Suppressor macrophage treated with lipopolysaccharide for 4 hours (primary cell): ENCODE measurements at places on chromosomes 5 and 9.

- no peak for DNase-seq
These were observed 89.6 kb upstream of the BNC2 start for GRCh38 chr9:16960084-16960483.

GRCh38 chr9:117258184-117258866 lies 156.5 kb downstream of the ASTN2 start:
- no peak for DNase-seq

GRCh38 chr5:1879292-1880263 lies 3.1 kb downstream of the IRX4 start:
- DNase-seq: no peak

GRCh38 chr5:167898361-167899042 lies 392.9 kb upstream of the WWC1 start:
- DNase-seq: no peak

- DNase-seq: no peak
These were observed 135.1 kb upstream of the PPP1R26 start for GRCh38 chr9:135344523-135344901.

GRCh38 chr5:20678386-20678785 lies 690.4 kb upstream of the CDH18 start:
- no peak for DNase-seq

DNA sequence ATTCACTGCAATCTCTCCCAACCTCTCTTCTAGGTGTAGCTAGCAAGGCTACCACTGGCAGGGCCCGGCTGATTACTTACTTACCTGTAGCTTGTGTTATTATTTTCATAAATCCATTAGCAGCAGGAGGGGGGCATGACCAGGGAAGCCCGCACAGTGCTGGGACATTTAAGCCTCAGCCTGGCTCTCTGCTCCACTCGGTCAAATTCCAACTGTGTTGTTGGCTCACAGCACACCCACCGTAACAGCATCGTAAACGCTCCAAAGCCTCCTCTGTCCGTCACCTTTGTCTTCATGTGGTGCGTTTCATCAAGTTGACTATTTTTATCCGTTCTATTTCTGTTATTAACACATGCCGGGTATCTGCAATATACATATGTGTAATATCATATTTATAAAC lies 264.7 kb downstream of the NSG2 start:
- DNase-seq: no peak

DNA sequence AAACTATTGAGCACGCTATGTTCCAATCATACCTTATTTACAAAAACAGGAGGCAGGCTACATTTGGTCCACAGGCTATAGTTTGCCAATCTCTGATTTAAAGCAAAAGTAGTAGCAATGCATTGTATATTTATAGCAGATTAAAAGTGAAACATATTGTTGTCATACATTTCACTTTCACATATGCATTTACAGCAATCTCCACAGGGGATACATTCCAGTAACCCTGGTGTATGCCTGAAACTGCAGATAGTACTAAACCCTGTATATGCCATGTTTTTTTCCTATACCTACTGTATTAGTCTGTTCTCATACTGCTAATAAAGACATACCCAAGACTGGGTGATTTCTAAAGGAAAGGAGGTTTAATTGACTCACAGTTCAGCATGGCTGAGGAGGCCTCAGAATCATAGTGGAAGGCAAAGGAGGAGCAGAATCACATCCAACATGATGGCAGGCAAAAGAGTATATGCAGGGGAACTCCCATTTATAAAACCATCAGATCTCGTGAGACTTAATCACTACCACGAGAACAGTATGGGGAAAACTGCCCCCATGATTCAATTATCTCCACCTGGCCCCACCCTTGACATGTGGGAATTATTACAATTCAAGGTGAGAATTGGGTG lies 5.9 kb upstream of the CSF1R start:
- DNase-seq: peak; percentile 45

DNA sequence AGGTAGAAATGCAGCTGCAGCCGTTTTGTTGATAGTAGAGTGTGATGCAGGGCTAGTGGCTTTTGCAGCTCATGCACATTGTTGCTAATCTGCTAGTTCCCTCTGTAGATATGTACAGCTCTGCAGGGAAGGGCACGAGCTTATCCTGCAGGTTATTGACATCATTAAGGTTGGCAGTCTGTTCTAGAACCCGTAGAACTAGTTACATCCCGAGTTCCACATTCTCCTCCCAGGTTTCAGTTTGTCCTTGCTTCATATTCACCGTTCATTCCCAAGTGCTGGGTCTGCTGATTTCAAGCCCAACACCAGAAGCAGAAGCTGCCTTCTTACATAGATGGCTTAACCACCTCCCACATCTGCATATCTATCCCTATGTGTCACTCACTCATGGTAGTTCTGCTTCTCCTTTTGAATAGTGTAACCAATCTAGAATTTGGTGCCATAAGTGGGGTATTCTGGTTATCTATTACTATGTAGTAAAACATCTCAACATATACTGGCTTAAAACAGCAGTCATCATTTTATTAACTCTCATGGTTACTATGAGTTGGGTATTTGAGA lies 38.1 kb downstream of the CRHBP start:
- peak; percentile 70 for DNase-seq

DNA sequence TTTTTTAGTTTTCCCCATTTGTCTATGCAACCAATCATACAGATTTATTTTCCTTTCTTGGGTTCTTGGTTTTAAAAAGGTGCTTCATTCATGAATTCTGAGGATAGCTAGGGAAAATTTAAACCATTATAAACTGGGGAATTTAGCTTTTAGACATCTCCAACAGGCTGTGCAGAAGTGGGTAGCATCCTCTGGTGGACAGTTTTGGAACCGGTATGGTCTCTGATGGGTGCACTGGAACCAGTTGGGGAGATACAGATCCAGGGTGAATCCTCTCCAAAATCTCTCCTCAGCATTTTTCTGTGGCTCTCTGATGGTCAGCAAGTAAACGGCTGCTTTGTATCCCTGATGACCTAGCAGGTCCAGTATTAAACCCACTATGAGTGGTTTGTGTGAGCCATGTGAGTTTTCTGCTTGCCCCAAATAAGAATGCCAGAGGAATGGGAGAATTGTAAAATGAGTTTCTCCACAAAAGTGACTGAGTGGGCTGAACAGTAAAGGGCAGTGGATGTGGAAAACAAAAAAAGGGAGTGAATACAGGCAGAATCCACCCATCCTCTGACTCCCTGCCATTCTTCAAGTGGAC lies 9.1 kb upstream of the DNAJC25 start:
- DNase-seq: no peak

GRCh38 chr5:69032009-69032408 lies 61.8 kb upstream of the SLC30A5 start:
- DNase-seq: no peak

DNA sequence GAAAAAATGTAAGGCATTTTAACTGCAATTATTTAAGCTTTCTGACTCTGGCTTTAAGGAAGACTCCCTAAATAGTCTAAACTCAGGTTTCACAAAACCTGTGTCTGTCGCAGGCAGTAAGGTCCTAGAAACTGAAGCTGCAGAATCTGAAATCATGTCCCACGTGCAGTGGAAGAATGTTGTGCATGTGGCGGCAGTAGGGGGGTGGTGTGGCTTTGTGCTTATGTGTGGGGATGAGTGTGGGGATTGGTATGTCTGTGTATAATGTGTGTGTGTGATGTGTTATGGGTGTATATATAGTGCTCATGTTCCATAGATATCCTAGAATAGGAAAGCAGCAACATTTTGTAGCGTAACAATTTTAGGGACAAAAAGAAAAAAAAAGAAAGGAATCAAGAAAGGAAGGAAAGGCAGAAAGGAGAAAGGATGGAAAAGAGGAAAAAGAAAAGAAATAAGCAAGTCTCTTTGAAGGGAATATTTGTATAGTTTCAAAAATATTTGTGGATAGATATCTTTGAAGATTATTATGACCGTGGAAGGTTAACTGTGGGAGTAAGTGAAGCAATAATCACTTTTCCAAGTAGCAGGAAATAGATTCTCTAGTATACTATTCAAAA lies 6.6 kb downstream of the ANKDD1B start:
- no peak for DNase-seq

GRCh38 chr9:15249981-15250380 lies 57.0 kb downstream of the TTC39B start:
- no peak for DNase-seq

- no peak for DNase-seq
These were observed 55.0 kb downstream of the ZNF618 start for GRCh38 chr9:113931140-113931539.

DNA sequence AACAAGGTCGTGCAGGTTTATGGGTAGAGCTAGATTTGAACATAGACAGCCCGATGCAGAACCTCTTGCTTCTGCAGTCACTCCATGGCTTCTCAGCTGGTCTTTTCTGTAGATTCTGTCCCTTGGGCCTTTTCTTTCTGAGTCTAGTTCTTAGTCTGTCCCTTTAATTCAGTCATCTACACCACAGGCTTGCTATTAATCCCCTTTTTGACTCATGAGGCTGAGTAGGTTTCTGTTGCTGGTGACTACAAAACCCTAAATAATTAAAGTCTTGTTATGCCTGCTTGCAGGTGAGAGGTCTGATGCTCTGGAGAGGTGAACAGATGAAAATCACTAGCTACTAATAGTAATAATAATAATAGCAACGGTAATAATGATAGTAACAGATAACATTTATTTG lies 19.3 kb upstream of the STRBP start:
- DNase-seq: no peak

DNA sequence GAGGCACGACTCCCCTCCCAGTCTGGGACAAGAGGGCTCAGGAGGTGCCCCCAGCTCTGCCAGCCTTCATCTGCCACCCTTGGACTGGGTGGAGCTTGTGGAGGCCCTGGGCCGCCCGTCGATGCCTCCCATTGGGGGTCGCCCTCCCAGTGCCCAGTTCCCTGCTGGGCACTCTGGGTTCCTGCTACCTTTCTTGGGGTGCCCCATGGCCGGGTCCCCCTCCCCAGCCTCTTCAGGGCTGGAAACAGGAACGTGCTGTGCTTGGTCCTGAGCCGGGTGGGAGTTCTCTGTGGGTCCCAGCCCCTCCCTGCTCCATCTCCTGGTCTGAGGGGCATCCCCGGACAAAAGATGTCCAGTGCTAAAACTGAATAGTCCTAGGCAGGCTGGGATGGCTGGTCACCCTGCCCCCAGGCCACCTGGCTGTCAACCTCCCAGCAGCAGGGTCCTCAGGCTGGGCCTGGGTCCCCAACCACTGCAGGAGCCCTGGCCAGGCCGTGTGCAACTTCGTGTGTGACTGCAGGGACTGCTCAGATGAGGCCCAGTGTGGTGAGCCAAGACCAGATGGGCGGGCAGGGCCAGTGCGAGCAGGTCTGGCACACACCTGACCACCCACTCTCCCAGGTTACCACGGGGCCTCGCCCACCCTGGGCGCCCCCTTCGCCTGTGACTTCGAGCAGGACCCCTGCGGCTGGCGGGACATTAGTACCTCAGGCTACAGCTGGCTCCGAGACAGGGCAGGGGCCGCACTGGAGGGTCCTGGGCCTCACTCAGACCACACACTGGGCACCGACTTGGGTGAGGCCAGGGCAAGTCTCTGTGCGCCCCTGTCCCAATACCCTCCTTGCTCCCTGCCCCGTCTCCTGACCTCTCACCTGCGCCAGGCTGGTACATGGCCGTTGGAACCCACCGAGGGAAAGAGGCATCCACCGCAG lies 784 bp downstream of the MAMDC4 start:
- no peak for DNase-seq

GRCh38 chr5:32519508-32519907 lies 65.8 kb upstream of the SUB1 start:
- no peak for DNase-seq

GRCh38 chr5:113202287-113202686 lies 225.7 kb downstream of the DCP2 start:
- no peak for DNase-seq

DNA sequence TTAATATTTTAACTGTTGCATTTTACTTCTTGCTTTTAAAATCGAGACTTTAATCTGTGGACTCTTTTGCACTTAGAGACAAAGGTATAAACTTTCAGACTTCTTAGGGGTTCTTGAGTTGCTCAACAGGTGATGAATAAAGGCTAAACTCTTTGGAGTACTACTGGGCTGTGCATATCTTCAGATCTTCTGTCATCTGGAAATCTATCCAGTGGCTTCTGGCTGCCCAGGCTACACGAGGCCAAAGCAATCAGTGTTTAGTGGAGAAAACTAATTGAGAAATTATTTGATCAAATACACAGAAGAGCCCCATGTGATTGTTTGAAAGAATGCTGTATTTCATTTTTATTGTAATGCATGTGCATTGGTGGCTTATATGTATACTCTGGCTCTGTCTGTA lies 146.1 kb downstream of the PBX3 start:
- DNase-seq: no peak

GRCh38 chr5:74441616-74442015 lies 198.9 kb downstream of the ENC1 start:
- no peak for DNase-seq

DNA sequence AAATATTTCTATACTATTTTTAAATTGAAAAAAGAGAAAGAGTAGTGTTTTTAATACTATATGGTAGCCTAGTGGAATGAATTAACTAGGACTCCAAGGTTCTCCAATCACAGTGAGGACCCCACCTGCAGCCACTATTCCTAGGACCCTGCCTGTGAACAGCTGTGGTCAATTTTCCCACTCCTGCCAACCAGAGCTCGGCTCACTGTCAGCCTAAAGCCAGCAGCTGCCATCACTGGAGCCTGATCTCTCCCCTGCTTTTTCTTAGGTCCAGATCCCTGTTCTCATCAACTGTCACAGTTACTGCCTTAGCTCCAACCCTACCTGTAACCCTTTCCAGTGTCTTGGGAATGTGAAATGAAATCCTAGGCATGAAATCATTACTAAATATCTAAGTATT lies 25.3 kb downstream of the ARSB start:
- DNase-seq: no peak

DNA sequence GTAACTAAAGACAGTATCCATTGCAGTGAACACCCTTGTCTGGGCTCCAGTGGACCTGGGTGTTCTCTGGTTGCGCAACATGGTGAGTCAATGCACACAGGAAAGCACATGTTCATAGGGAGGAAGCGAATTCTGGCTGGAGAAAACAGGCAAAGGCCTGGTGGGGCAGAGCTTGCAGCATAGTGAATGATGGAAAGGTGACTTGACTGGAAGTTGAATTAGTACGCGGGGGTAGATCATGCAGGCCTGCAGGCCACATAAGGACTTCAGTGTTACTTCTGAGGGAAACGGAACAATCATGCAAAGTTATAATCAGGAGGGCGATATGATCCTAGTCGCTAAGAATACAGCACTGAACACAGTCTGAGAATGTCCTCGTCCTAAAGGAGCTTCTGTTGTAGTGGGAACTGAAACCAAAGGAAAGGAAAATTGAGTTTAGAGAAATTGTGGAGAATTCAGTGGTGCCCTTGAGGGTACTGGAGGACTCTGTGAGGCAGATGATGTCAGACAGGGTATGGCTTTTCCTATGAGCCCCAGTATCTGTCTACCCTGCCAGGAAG lies 71.9 kb upstream of the RANBP3L start:
- peak; percentile 91 for DNase-seq

DNA sequence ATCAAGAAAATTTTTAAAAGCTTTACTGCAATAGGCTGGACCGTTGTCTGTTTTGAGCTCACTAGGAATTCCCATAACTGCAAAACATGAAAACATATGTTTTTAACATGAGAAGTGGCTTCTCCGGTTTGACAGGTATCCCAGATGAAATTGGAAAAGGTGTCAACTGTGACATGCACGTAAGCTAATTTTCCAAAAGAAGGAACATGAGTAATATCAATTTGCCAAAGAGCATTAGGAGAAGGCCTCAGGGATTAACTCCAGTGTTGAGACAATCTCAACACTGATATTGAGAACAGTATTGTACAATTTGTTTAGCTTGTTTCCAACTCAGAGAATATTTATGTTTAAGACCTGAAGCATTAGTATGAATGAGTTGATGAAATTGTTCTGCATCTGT lies 215.5 kb upstream of the KCNN2 start:
- DNase-seq: no peak

- peak; percentile 77 for DNase-seq
These were observed 1.5 kb upstream of the TRAF1 start for GRCh38 chr9:120928015-120928482.
